Activated B cell treated with CpG ODN at 0.5 μM for 24 hours (primary cell): ENCODE measurements at places on chromosomes 12 and 14.

GRCh38 chr12:25194214-25194613, 746 bp downstream of the DNAI7 start:
- no peak for DNase-seq

DNA sequence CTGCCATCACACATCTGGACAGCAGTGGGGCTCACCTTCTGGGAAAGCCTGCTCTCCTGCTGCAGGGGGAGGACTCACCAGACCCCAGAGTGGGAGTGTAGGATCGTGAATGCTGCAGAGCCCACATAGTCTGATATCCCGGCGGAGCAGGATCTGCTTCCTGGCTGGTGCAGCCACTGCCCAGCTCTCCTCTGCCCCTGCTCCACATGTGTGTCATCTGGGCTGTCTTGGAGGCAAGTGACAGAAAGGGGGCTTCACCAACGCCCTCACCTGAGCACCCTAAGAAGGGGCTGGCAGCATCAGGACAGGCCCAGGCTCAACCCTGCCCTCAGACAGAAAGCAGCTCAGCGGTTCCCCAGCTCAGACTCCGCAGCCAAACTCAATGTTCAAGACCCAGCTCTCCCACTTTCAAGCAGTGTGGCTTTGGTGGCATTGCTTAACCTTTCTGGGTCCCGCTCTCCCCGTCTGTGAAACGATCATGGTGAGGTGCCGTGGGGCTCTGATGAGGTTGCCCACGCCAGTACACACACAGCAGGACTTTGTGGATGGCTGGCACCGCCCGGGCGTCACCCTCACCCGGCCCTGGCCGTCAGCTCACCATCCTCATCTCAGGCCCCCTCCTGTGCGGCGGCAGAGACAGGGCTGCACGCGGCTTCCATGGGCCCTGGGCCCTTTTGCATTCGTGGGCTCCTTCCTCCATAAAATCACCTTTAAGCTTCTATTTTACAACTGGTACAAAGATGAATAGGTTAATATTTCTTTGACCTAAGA, 91.0 kb upstream of the SFSWAP start:
- DNase-seq, result no peak

DNA sequence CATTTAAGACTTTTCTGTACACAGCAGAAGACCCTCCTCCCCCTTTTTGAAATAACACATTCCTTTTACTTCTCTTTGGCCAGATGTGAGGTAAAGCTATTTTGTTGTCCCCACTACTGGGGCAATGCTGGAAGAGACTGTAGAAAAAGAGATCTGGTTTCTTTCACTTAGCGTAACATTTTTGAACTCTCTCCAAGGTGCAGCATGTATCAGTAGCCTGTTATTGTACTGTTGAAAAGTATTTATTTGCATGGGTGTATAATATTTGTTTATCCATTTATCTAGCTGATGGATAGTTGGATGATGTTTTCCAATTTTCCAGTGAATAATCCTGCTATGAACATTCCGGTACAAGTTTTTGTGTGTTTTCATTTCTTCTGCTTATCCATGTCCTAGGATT, 335.2 kb downstream of the SOX5 start:
- no peak for DNase-seq

- no peak for DNase-seq
These were observed 256.2 kb downstream of the BCL11B start for GRCh38 chr14:99015833-99016232.

DNA sequence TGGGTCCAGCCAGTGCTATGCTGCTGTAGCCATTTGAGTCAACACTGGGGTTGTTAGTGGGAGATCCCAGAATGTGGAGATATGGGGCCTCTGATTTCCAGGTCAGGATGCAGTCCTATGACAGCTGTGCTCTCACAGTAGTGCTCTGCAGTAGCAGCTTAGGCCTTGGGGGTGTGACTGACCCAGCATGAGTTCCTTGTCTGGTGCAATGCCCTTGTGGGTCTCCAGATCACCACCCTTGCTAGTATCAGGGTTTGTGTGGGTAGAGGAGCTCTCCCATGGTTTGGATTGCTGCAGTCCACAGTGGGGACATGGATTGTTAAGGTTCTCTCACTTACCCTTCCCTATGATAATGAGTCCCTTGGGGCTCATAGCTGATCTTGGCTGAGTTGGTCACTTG, 113.7 kb downstream of the RAD51B start:
- DNase-seq, result no peak

- DNase-seq, result no peak
These were observed 92.9 kb downstream of the SLCO1B1 start for GRCh38 chr12:21223930-21224329.

DNA sequence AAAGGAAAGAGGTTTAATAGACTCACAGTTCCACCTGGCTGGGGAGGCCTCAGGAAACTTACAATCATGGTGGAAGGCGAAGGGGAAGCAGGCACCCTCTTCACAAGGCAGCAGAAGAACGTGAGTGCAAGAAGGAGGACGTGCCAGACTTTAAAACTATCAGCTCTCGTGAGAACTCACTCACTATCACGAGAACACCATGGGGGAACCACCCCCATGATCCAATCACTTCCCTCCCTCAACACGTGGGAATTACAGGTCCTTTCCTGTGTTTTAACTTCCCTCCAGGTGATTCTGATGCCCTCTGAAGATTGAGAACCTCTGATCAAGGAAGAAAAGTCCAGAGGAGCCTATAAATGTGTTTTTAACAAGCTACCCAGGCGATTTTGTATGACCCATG, 358.7 kb downstream of the MED13L start:
- DNase-seq, result no peak

DNA sequence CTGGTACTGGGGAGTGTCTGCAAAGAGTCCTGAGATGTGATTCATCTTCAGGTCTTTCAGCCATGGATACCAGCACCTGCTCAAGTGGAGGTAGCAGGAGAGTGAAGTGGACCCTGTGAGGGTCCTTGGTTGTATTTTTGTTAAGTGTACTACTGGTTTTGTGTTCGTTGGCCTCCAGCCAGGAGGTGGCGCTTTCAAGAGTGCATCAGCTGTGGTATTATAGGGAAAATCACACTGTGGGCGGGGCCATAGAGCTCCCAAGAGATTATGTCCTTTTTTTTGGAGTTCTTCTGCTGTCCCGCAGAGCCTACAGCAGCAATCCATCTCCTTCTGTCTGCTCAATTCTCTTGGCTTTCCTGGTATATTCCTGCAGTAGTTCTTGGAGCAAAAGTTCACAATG, 66.8 kb downstream of the SPATA7 start:
- DNase-seq, result no peak

- no peak for DNase-seq
These were observed 15.5 kb downstream of the XPOT start for GRCh38 chr12:64419696-64420095.

DNA sequence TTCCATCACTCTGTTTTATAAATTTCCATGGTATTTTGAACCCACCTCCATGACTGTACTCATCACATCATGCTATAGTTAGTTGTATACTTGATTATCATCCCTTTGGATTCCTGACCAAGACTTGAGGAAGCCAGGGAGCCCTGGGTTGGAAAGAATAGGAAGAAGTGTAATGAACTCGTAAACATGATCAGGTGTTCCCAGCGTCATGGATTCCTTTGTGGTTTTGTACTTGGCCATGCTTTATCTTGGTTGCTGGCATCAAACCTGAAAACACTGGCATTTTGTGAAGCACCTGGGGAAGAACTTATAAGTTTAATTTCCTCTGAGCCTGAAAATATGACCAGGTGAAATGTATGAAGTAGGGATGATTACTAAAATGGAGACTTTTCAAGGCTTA, 76.4 kb downstream of the CHST11 start:
- no peak for DNase-seq

DNA sequence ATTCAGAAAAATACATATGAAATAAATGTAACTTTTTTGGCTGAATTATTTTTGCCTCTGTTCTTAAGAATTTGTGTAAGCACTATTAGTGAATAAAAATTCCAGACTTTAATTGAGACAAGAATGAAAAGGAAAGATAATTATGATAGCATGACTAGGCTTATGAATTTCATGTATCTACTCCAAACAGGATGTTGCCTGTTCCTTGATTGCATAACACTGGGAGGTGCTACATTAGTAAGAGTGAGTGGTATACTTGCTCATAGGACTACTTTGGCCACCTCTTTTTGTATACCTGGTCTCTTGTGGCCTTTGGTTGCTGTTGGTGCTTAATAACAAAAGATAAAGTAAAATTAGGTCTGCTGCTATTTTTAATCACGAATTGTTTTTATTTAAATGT, 112.8 kb downstream of the NAV3 start:
- no peak for DNase-seq

- DNase-seq, result no peak
These were observed 146.3 kb upstream of the ATF7IP start for GRCh38 chr12:14219156-14219555.
